T-helper 2 cell treated with Interferon-gamma antibody and Interleukin-4, amounts not matched to agents 5 μg/mL and 100 μg/mL, for 36 hours (primary cell): ENCODE measurements at places on chromosomes 16 and 17.

DNA sequence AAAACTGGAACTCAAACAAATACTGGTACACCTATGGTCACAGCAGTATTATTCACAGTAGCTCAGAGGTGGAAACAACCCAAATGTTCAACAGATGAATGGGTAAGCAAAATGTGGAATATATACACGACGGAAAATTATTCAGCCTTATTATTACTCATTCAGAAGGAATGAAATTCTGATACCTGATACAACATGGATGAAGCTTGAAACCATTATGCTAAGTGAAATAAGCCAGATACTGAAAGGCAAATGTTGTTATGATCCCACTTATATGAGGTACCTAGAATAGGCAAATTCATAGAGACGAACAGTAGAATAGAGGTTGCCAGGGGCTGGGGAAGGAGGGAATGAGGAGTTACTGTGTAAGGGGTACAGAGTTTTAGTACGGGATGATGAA, 27.1 kb upstream of the MYLK3 start:
- H3K27ac ChIP-seq: no peak overlapping the region
- no peaks in the 10 kb centered on the region for H3K36me3 ChIP-seq
- no peak for DNase-seq
- no peak overlapping the region for H3K4me3 ChIP-seq

- peak overlapping the region; percentile 83 for H3K4me3 ChIP-seq
- no peaks in the 10 kb centered on the region for H3K36me3 ChIP-seq
- H3K4me1 ChIP-seq: peaks cover 56% of the 10 kb centered on the region
- no peaks in the 10 kb centered on the region for H3K27me3 ChIP-seq
- peak overlapping the region; percentile 74 for H3K27ac ChIP-seq
These were observed 2.9 kb upstream of the CCDC102A start for GRCh38 chr16:57539072-57539796.

DNA sequence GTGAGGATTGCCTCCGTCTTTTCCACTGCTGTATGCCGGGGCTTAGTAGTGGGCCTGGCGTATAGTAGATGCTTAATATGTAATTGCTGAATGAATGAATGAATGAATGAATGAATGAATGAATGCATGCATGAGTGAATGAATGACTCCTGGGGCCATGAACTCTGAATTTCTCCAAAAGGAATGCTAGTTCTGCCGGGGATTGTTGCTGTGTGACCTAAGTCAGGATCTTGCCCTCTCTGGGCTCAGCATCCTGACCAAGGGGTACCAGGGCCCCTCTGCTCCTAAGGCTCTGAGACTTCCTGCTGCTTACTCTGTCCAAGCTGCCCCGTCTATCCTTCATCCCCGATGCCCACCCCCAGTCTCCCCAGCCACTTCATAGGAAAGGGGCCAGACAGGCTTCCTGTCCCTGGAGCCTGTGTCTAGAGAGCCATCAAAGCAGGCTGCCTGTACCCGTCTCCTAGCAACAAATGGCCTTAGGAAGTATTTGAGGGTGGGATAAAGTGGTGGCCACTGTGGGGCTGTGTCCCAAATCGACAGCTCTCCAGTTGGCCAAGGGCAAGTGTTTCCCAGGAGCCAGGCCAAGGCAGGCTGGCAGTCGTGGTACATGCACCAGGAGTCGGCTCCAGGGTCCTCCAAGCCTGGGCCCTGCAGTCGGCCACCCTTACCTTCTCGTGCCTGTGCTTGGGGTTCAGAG, 11.6 kb upstream of the MPRIP start:
- no peak overlapping the region for H3K27ac ChIP-seq
- H3K36me3 ChIP-seq: no peaks in the 10 kb centered on the region
- H3K27me3 ChIP-seq: peaks cover 1% of the 10 kb centered on the region
- H3K4me1 ChIP-seq: no peaks in the 10 kb centered on the region
- no peak overlapping the region for H3K4me3 ChIP-seq

GRCh38 chr16:57758331-57759117, 23.0 kb downstream of the KATNB1 start:
- no peaks in the 10 kb centered on the region for H3K36me3 ChIP-seq
- no peak overlapping the region for H3K27ac ChIP-seq
- H3K4me3 ChIP-seq: no peak overlapping the region
- no peak for DNase-seq

- H3K4me1 ChIP-seq: no peaks in the 10 kb centered on the region
- no peak overlapping the region for H3K4me3 ChIP-seq
- no peak for DNase-seq
- H3K36me3 ChIP-seq: peaks cover 50% of the 10 kb centered on the region
- no peaks in the 10 kb centered on the region for H3K27me3 ChIP-seq
These were observed 10.0 kb downstream of the POLDIP2 start for GRCh38 chr17:28347261-28347891.

DNA sequence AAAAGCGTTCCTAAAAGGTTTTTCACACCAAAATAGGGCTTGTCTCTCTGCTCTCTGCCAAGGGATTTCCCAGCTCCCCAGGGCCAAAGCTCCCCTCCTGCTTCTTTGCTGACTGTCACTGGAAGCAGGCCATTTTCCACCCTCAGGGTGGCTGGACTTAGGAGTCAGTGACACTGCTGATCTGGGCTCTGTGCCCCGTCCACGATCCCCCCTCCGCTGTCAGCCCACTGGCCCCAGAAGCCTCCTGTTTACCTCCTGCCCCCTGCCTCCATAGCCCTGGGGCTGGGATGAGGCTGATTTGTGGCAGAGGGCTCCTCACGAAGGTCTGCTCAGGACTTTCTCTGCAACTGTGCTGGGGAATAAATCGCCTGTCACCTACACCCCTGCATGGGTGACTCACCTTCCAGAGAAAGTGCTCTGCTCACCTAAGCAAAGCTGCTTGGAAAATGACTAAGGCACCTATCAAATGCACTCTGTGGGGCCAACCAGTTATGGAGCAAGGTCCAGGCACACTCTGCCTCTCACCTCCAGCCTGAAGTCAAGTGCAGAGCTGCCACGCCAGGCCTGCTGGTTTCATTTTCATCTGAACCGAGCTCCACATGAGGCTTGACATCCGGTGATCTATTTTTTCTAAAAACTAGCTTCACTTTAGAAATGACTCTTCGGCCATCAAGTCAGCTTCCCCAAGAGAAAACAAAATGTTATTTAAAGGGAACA, 4.9 kb downstream of the MAP3K14 start:
- DNase-seq: peak; percentile 91
- H3K36me3 ChIP-seq: peaks cover 67% of the 10 kb centered on the region
- peak overlapping the region; percentile 91 for H3K4me3 ChIP-seq
- H3K27ac ChIP-seq: peak overlapping the region; percentile 98
- no peaks in the 10 kb centered on the region for H3K27me3 ChIP-seq
- peaks cover 66% of the 10 kb centered on the region for H3K4me1 ChIP-seq

GRCh38 chr17:14359163-14360020, 58.5 kb downstream of the HS3ST3B1 start:
- peaks cover 3% of the 10 kb centered on the region for H3K4me1 ChIP-seq
- no peak overlapping the region for H3K4me3 ChIP-seq
- peak; percentile 6 for DNase-seq
- H3K36me3 ChIP-seq: no peaks in the 10 kb centered on the region

- no peaks in the 10 kb centered on the region for H3K27me3 ChIP-seq
- H3K4me3 ChIP-seq: no peak overlapping the region
- no peak for DNase-seq
- H3K27ac ChIP-seq: no peak overlapping the region
- no peaks in the 10 kb centered on the region for H3K36me3 ChIP-seq
- no peaks in the 10 kb centered on the region for H3K4me1 ChIP-seq
These were observed 88.8 kb downstream of the MGAT5B start for GRCh38 chr17:76956846-76957540.

- H3K27ac ChIP-seq: peak overlapping the region; percentile 11
- peaks cover 45% of the 10 kb centered on the region for H3K36me3 ChIP-seq
- peaks cover 17% of the 10 kb centered on the region for H3K4me1 ChIP-seq
These were observed 9.9 kb upstream of the FOXJ1 start for GRCh38 chr17:76150712-76151622.

- peak; percentile 90 for DNase-seq
- peak within 1 kb of the TSS; percentile 99 for H3K27ac ChIP-seq
- H3K4me3 ChIP-seq: peak within 1 kb of the TSS; percentile 98
- H3K27me3 ChIP-seq: peaks cover 9% of the 10 kb centered on the region
- peaks cover 23% of the 10 kb centered on the region for H3K4me1 ChIP-seq
These were observed at the start of gene BPTF for GRCh38 chr17:67824735-67825626. BPTF (plus strand) TSS chr17:67825503; CDS start chr17:67825725, 222 bp downstream.

GRCh38 chr17:28759256-28759865, 15.6 kb downstream of the TRAF4 start:
- H3K27me3 ChIP-seq: no peaks in the 10 kb centered on the region
- H3K4me3 ChIP-seq: no peak overlapping the region
- peaks cover 21% of the 10 kb centered on the region for H3K36me3 ChIP-seq
- H3K27ac ChIP-seq: no peak overlapping the region

GRCh38 chr17:38584350-38584925, 21.3 kb downstream of the SRCIN1 start:
- peaks cover 5% of the 10 kb centered on the region for H3K4me1 ChIP-seq
- peak; percentile 52 for DNase-seq
- no peak overlapping the region for H3K27ac ChIP-seq
- H3K36me3 ChIP-seq: no peaks in the 10 kb centered on the region
- no peak overlapping the region for H3K4me3 ChIP-seq

DNA sequence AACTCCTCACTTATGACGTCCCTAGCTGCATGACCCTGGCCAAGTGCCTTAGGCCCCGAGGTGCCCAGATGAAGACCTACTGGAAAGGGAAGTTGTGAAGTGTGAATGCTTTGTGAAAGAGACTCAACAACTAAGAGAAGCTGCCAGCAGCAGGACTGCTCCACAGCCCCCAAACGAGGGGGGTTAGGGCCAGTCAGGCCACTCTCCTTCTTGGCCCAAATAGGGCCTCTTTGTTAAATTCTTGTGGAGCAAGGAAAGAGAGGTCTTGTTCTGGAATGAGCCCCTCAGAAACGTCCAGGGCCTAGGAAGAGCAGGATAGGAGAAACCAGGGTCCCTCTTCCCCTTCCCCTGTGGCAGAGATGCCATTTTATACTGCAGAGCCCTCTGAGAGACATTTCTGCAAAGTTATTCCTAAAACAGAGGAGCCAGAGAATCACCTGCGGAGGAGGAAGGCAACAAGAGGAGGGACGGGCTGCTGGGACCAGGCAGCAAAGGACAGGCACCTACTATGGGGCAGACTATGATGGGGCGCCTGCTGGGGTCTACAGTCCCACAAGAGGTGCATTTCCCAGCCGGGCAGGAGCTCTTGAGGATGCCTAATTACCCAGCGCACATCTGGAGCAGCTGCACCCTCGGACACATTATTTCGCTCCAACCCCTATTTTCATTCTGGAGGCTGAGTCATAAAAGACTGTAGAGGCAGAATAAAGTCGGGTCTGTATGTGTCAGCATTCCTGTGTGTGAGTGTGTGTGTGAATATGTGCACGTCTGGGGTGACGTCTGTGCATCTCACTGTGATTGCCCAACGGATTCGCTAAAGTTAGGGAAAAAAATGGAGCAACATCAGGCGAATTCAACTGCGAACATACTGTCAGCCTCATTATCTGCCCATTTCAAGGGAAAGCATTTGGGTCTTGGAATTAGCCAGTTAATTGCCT, 11.4 kb upstream of the HOXB9 start:
- no peak for DNase-seq
- peaks cover 7% of the 10 kb centered on the region for H3K4me1 ChIP-seq
- H3K27ac ChIP-seq: no peak overlapping the region
- H3K36me3 ChIP-seq: no peaks in the 10 kb centered on the region
- H3K27me3 ChIP-seq: peaks cover 96% of the 10 kb centered on the region

- no peak overlapping the region for H3K4me3 ChIP-seq
- H3K4me1 ChIP-seq: no peaks in the 10 kb centered on the region
- peaks cover 4% of the 10 kb centered on the region for H3K27me3 ChIP-seq
- no peaks in the 10 kb centered on the region for H3K36me3 ChIP-seq
- DNase-seq: no peak
These were observed 89.5 kb downstream of the TNFRSF13B start for GRCh38 chr17:16882243-16882925.

- no peaks in the 10 kb centered on the region for H3K4me1 ChIP-seq
- no peak overlapping the region for H3K4me3 ChIP-seq
- no peaks in the 10 kb centered on the region for H3K27me3 ChIP-seq
- H3K27ac ChIP-seq: no peak overlapping the region
- H3K36me3 ChIP-seq: no peaks in the 10 kb centered on the region
- DNase-seq: no peak
These were observed 78.4 kb upstream of the CDC42EP4 start for GRCh38 chr17:73390221-73390620.

DNA sequence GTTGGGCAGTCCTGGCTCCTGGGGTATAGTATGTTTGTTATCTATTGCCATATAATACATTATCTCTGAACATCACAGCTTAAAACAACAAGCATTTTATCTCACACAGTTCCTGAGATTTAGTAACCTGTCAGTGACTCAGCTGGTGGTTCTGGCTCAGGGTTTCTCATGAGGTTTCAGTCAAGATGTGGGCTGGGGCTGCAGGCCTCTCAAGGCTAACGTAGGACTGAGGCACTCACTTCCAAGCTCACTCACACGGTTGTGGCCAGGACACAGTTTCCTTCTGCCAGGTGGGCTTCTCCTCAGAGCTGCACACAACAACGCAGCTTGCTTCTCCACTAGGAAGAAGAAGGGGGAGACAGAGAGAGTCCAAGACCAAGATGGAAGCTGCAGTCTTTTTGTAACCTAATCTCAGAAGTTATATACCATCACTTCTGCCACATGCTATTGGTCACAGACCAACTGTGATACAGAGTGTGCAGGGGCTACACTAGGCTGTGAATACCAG, 10.3 kb upstream of the MED13 start:
- no peak overlapping the region for H3K27ac ChIP-seq
- H3K36me3 ChIP-seq: no peaks in the 10 kb centered on the region
- H3K27me3 ChIP-seq: peaks cover 23% of the 10 kb centered on the region
- H3K4me1 ChIP-seq: no peaks in the 10 kb centered on the region
- no peak overlapping the region for H3K4me3 ChIP-seq

DNA sequence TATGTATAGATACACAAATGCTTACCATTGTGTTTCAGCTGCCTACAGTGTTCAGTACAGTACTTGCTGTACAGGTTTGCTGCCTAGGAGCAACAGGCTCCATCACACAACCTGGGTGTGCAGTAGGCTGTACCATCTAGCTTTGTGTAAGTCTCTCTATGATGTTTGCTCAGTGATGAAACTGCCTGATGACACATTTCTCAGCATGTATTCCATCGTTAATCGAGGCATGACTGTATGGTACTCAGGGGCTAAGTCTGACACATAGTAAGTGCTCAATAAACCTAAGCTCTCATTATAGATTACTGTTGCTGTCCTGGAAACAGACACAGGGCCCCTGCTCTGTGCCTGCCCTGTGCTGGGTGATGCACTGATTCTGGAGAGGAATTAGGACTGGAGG, 18.1 kb downstream of the KCNJ12 start:
- no peak overlapping the region for H3K27ac ChIP-seq
- H3K4me3 ChIP-seq: no peak overlapping the region
- DNase-seq: no peak
- no peaks in the 10 kb centered on the region for H3K27me3 ChIP-seq
- no peaks in the 10 kb centered on the region for H3K36me3 ChIP-seq

- no peaks in the 10 kb centered on the region for H3K27me3 ChIP-seq
- H3K4me3 ChIP-seq: no peak overlapping the region
- DNase-seq: no peak
- no peak overlapping the region for H3K27ac ChIP-seq
- H3K36me3 ChIP-seq: no peaks in the 10 kb centered on the region
These were observed 34.2 kb upstream of the PABPN1L start for GRCh38 chr16:88900662-88901052.

DNA sequence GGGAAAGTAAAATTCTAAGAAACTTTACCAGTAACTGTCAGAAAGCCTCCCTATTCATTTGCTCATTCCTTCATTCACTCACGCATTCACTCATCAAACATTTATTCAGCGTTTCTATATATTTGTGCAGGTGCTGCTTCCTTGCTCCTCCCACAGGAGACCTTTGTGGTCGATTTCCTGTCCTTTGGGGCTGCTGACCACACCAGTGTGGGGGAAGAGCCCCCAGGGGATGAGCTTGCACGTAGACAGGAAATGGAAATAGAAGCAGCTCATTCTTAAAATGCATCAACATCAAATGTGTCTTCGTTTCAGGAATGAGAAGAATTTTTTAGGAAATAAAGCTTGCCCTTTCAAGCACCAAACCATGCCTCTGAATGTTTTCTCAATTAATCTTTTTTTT, 9.6 kb downstream of the PIK3R6 start:
- peaks cover 53% of the 10 kb centered on the region for H3K4me1 ChIP-seq
- peak; percentile 80 for DNase-seq
- H3K36me3 ChIP-seq: peaks cover 36% of the 10 kb centered on the region
- peak overlapping the region; percentile 88 for H3K4me3 ChIP-seq
- H3K27me3 ChIP-seq: no peaks in the 10 kb centered on the region
